Renal pelvis (tissue), 12 donors: ENCODE measurements at places on chromosomes 7 and 10. TPM values are rescaled to one million over a fixed set of nuclear protein-coding genes. Genes with fewer than 3 reads are reported as not detected.

GRCh38 chr7:151389096-151389767 is 20.6 kb downstream of the WDR86 start:
- DNase-seq: no peak

DNA sequence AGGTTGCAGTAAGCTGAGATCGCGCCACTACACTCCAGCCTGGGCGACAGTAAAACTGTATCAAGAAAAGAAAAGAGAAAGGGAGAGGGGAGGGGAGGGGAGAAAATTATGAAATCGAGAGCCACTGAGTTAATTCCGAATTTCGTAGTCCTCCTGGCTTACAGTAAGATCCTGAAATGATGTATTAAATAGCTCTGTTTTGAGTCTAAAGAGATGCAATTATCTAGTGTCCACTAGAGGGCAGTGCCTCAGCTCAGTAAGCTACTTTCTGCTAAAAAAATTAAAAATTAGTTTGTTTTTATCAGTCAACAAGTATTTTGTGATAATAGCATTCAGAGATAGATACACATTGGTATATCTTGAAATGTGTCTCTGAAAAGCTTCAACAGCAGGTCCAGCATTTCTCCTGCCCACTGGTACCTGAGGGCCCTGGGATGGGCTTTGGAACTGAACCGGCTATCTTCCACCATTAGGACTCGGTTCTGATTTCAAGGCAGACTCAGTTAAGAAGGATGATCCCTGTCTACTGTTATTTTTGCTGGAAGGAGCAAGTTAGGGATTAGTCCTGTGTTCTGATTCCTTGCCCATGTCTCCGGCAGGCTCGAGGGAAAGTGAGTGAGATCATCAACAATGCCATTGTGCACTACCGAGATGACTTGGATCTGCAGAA is 19.5 kb downstream of the TSPAN33 start:
- no peak for DNase-seq

DNA sequence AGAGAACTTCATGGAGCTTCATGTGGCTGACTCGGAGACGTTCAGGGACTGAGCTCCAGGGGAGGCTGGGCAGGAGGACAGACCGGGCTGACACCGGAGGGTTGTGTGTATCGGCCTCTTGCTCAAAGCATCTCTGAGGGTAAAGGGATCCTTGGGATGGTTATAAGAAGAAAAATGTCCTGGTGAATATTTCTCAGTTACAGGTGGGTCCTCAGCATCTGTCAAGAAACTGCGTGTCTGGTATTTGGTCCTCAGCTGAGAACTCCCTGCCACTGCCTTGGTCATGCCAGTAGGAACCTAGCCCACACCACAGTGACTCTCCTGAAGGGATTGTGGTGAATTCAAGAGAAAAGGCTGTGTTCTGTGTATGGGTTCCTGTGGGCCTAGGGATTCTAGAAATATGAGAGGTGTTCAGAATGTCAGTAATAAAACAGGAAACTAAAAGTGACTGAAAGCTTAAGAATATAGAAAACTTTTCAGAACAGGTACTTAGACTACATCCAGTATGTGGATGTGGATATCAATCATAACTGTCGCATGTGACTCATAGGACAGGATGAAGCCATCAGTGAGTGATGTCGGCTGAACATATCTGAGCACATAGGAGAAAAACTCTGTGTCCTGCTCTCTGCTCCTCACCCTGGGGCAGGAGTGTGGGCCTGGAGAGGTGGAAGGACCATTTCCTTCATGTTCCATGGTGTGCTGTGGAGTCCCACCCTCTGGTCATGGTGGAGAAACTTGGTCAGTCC is 28.4 kb downstream of the MBL2 start:
- no peak for DNase-seq

GRCh38 chr10:51768886-51769465 is 69.6 kb upstream of the CSTF2T start:
- DNase-seq: no peak

- no peak for DNase-seq
Measured at GRCh38 chr7:111756687-111757178, 194.4 kb upstream of the IMMP2L start.

DNA sequence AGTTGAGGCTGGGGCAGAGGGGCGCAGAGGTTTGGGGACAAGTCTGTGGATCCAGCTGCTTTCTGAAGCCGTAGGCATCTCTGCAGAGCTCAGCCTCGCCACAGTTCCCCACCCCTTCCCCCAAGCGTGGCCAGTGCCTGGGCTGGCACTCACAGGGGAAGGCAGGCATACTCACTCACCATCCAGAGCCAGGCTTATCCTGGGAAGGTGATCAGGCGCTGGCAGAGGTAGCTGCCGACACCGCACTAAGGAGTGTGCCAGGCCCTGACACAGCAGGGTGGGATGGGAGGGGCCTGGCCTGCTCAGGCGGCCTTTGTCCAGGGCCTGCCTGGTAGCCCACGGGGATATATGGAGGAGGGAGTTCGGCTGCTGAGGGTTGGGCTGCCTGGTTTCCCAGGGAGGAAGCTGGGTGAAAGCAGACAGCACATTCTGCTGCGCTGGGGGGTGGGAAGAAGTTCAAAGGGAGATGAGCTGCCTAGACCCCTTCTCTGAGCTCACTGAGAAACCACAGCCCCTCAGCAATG is 15.9 kb downstream of the VSIR start:
- no peak for DNase-seq

GSTO2 gene
- polyA plus RNA-seq: 27.9 TPM

OR2A25 gene
- polyA plus RNA-seq: not detected

STX1A gene
- polyA plus RNA-seq: 11.4 TPM

TRIM73 gene
- polyA plus RNA-seq: 6.7 TPM
